Fibroblast of mammary gland (primary cell): ENCODE measurements at places on chromosomes 5 and 9.
A peak's percentile ranks its signal among the peaks of the same experiment; 100 is the strongest.

DNA sequence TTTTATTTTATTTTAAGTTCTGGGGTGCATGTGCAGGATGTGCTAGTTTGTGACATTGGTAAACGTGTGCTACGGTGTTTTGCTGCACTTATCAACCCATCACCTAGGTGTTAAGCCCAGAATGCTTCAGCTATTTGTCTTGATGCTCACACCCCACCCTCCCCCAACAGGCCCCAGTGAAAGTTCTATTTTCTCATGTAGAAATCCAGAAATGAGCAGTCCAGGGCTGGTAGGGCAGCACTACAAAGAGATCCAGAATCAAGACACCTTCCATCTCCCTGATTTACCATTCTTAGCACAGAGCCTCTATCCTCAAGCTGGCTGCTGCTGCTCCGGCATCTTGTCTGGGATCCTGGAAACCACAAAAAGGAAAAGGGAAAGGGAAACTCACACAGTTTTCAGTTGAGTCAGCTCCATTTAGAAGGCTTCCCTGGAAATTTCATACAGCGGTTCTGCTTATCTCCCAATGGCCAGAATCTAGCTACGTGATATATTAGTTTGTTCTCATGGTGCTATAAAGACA is 85.4 kb upstream of the SMARCA2 start:
- DNase-seq = no peak

DNA sequence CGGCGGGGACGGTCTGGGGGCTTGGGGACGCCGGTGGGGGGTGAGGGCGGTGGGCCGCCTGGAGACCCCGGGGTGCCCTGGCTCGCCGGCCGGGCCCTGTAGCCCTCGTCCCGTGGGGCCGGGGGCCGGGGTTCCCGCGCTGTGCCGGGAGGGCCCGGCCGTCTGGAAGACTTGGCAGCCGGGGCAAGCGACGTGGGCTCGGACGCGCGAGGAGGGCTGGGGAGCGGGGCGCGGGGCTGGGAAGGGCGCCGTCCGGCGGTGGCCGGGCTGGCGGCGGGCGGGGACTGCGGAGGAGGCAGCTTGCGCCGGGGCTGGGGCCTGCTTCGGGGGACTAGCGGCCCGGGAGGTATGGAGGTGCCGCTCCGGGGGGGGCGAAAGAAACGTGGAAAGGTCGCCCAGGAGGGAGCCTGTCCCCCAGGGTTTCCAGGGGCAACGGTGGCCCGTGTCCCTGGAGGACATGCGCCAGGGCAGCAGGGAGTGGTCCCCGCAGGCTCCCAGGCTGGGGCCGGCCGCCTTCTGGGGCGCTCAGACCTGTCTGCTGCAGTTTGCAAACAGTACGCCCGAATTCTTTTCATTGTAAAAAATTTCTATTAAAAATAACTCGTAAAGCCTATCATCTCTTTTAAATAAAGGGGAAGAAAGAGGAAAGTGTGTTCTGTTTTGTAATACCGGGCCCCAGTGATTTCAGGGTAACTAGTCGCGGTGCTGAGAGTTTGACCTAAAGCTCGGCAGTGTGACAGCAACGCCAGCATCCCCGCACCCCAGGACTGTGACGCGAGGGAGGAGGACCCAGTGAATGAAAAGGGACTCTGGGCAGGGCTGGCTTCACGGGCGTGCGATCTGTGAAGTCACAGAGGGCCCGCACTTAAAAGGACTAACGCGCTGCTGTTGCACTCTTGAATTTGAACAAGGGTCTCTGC is 752 bp upstream of the ANKH start:
- DNase-seq = peak; percentile 37

DNA sequence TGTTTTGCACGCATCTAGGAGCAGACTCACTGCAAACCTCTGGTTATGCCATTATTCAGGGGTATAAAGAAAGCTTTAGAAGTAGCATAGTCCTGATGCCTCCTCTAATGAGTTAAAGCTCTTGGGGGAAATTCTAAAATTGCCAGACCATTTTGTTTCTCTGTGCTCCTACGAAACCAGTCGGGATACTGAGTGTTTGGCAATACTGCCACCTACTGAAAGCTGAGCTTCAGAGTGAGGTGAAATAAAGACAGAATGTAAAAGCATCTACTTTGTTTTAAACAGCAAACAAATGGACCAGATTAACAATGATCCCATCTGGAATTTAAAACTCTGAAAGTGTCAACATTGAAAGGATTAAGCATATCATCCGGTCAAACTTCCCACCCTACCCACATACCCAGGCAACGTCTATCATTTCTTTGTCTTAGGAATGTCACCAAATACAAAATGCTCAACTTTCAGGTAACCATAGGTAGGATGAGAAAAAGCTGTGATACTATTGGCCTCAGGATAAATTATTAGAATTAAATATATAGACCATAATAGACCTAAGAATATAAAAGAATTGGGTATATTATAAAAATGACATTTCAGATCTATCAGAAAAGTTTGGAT is 77.8 kb upstream of the SHISAL2B start:
- peak; percentile 69 for DNase-seq

GRCh38 chr9:94014066-94014654 is 59.0 kb upstream of the BARX1 start:
- DNase-seq = peak; percentile 63

DNA sequence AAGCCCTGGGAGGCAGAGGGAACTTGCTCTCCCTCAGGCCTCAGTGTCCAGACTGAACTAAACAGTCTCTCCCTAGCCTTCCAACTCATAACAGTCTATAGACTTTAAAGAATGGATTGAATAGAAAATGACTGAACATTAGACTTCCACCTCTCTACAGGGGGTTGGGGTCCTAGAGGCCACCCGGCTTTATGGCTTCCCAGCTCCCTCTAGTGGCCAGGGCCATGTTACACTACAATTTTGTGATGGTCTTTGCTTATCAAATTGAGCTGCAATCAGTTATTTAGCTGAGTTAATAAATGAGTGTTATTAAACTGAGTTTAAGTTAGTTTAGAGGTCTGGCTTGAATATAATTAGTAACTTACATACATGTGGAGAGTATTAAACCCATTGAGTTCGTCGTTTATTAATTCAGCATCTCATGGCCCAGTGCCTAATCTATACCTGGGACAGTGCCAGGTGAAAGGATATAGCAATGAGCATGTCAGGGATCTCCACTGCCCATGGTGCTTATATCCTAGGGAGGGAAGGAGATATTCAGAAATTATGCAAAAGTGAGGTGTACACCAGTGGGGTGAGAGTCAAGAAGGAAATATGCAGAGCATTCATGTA is 105.2 kb downstream of the SH3TC2 start:
- DNase-seq = peak; percentile 17

- no peak for DNase-seq
These were observed 115.1 kb upstream of the MVB12B start for GRCh38 chr9:126211441-126212074.

- peak; percentile 25 for DNase-seq
These were observed 235.0 kb downstream of the ACTL7B start for GRCh38 chr9:108620767-108621166.

GRCh38 chr5:122576256-122577016 is 198.4 kb upstream of the SNX2 start:
- DNase-seq = no peak

DNA sequence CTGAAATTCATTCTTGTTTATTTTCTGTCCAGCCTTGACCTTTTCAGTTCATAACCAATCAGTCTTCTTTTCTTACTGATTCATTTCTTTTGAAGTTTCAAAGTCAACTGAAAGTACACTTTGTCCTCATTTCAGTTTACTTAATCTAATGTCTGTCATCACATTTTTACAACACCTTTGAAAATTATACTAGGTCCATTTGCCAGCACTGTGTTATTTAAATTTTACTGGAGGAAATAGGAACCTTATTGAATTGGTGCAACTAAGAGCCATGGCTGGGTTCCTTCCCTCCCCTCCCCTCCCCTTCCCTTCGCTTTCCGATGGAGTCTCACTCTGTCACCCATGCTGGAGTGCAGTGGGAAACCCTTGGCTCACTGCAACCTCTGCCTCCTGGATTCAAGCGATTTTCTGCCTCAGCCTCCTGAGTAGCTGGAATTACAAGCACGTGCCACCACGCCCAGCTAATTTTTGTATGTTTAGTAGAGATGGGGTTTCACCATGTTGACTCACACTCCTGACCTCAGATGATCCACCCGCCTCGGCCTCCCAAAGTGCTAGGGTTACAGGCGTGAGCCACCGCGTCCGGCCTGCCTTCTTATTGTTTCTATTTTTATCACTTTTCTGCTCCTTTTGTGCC is 6.3 kb downstream of the RMI1 start:
- DNase-seq = peak; percentile 63

DNA sequence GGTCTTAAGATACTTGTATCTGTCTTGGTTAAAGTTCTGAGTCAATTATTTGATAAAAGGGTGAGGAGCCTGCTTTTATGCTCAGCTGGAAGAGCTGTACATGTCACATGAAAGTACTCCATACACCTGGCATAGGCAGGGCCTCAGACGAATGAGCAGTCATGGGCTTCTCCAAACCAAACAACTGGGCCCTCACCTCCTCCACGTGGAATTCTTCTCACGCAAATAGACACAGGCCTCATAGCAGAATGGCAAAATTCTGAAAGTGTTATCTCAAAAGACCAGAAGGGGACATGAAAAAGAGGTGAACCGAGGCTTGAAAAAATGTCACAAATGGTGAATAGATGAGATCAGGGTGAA is 48.6 kb downstream of the FAM240B start:
- no peak for DNase-seq

- DNase-seq = no peak
These were observed 181.4 kb downstream of the LURAP1L start for GRCh38 chr9:12956261-12956660.

- DNase-seq = no peak
These were observed 10.4 kb downstream of the MED27 start for GRCh38 chr9:132069046-132069898.

DNA sequence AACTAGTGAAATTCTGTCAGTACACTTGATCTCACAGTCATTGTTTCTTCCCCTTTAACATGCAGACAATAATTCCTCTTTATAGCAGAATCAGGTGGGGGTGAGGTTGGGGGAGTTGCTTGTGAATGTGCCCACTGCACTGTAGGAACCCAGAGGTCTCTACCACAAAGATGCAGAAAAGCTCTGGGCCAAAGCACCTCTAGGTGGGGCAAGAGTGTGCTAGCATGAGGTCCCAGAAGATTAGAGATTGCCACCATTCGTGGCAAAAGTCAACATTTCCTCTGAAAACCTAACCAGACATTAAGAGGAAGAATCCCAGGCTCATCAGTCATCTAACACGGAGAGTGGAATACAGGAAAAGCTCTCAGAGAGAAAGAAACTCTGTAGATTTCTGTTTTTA is 74.5 kb downstream of the PTCD2 start:
- peak; percentile 42 for DNase-seq

GRCh38 chr5:62502456-62503101 is 76.0 kb upstream of the LRRC70 start:
- DNase-seq = no peak

DNA sequence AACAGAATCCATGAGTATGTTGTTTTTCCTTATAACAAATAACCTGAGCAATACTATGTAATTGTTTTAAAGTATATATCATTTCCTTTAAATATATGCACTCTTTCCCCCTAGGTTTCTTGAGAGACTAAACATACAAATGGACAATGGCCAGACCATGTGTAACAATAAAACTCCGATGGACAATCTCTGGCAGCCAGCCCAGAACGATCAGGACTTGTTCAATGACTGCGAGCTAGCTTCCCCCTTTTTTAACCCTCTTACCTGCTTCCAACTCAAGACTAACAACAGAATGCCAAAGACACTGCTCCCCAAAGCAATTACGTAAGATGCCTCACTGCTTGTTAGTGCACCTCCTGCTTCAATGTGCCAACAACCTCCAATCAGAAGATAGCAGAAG is 94.9 kb downstream of the HTR4 start:
- DNase-seq = no peak

- no peak for DNase-seq
These were observed 6.3 kb upstream of the IFNA8 start for GRCh38 chr9:21402386-21403251.

GRCh38 chr5:334903-335739 is 13.6 kb downstream of the AHRR start:
- DNase-seq = no peak

- no peak for DNase-seq
These were observed 298.5 kb upstream of the KIF2A start for GRCh38 chr5:62007457-62007856.

- DNase-seq = no peak
These were observed 52.9 kb downstream of the ZNF462 start for GRCh38 chr9:106915851-106916250.

DNA sequence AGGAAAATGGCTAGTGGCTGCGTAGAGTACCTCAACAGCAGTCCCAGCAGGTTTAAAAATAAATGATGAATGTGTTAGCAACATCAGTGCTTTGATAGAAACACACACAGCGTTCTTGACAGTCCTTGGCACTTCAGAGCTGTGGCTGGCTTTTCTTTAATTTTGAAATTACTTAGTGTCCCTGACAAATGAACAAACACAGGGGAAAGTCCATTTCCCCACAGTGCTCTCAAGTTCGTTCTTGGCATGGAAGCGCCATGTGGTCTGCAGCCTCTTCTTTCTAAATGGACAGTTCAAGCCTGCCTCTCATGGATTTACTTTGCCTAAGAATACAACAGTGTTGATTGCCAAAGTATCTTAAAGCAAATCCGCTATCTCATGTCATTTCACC is 102.2 kb downstream of the ADAMTS12 start:
- DNase-seq = no peak

DNA sequence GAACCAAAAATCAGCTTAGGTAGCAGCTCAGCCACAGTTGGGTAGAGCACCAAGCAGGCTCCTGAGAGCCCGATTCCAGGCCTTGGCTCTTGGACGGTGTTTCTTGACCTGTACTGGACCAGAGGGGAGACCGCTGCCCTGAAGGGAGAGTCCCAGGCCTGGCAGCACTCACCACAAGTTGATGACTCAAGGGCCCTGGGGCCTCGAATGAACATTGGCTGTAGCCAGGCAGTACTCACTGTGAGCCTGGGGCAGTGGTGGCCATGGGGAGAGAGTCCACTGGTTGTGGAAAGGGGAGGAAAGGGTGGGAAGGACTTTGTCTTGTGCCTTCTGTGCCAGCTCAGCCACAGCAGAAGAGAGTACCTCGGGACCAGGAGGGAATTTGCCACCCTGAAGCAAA is 166.1 kb downstream of the EDIL3 start:
- peak; percentile 7 for DNase-seq

- peak; percentile 91 for DNase-seq
These were observed 49.0 kb downstream of the NPR3 start for GRCh38 chr5:32760091-32760509.

DNA sequence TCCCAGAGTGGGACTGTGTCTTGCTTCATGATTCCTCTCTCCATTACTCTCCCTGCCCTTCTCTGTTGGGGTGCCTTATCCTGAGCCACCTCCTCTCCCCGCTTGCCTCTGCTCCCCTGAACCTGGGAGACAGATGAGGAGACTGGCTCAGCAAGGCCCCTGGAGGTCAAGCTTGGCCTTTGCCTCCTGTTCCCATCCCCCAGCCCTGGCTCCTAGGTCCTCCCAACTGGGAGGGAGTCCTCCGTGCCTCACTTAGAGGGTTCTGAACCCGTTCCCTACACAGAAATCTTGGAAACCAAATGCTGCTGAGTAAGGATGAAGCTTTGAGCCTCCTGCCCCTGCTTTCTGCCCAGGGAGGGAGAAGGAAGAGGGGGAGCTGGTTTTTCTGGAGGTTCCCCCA is 9.8 kb upstream of the ENDOG start:
- no peak for DNase-seq

- DNase-seq = no peak
These were observed 36.8 kb upstream of the NIPBL start for GRCh38 chr5:36839489-36840476.
